NCI-H1048 (cell line): ENCODE measurements at places on chromosomes 2 and 18.

- DNase-seq, result no peak
Observed at GRCh38 chr18:6557770-6558248, 143.1 kb upstream of the L3MBTL4 start.

GRCh38 chr2:137208431-137208891 is 443.1 kb downstream of the THSD7B start:
- DNase-seq, result no peak

GRCh38 chr2:24739354-24740025 is 53.7 kb downstream of the PTRHD1 start:
- DNase-seq, result no peak

GRCh38 chr18:80183273-80184050 is 63.9 kb downstream of the PARD6G start:
- no peak for DNase-seq

GRCh38 chr2:168998609-168999211 is 32.4 kb downstream of the ABCB11 start:
- DNase-seq, result no peak

- DNase-seq, result no peak
Observed at GRCh38 chr2:100670232-100670631, 107.4 kb downstream of the PDCL3 start.

DNA sequence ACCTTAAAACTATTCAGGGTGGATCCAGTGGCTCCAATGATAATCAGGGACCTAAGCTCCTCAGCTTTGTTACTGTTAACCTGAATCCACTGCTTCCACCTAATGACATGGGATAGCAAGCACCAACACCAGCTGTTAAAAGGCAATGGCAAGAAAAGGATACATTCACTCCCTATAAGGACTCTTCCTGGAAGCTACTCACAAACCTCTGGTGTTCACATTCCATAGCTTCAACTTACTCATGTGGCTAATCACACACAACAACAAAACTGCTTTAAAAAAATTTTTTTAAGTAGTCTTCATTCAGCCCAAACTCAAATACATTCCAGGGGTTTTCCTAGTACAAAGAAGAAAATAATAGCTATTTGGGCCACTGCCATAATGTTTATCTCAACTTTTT is 24.5 kb downstream of the ROCK2 start:
- no peak for DNase-seq

- DNase-seq, result no peak
Observed at GRCh38 chr2:231331533-231331932, 64.0 kb upstream of the B3GNT7 start.

GRCh38 chr18:9191658-9192256 is 55.2 kb downstream of the ANKRD12 start:
- DNase-seq, result no peak
